ENCODE measurements at places on chromosomes 12 and 14.

GRCh38 chr14:22384167-22384549 lies 204.9 kb downstream of the DAD1 start:
- DNase-seq: no peak

DNA sequence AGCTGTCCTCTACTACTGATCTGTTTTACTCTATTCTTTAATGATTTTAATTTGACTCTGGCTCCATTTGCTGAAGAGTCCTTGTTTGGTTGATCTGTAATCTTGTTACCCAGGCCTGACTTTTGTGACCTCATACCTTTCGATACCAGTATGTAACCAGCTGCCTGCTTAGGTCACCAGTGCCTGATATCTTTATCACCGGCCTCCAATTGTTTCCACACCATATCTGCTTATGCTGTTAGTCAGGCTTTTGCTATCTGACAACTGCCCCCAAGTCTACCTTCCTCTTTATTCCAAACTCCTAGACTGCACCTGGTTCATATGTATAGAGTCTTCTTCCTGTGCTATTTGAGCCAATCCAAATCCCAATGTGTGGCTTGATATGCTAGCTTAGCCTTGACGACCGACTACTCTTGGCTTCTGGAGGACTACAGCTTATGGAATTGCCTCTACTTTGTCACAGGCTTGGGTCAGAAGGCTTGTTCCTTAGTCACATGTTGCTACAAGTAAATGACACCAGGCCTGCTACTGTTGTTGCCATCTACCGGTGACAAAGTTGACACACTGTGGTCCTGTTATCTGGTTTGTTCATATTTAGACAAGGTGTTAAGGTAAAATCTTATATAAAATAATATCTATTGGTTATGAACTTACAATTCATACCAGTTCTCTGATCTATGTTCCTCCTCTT lies 193.9 kb downstream of the TRHDE start:
- no peak for DNase-seq

DNA sequence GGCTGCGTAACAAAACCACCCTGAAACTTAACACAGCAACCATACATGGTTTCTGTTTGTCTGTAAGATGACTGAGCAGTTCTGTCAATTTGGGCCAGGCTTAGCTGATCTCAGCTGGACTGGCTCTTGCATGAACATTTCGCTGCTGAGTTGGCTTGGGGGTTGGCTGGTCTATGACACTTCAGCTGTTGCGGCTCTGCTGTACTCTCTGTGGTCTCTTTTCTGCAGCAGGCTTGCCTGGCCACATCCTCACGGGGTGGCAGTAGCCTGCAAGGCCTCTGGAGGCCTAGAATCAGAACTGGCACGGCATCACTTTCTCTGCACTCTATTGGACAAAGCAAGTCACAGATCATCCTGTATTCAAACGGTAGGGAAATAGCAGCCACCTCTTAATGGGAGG lies 216.2 kb downstream of the BCL11B start:
- peak; percentile 33 for DNase-seq

DNA sequence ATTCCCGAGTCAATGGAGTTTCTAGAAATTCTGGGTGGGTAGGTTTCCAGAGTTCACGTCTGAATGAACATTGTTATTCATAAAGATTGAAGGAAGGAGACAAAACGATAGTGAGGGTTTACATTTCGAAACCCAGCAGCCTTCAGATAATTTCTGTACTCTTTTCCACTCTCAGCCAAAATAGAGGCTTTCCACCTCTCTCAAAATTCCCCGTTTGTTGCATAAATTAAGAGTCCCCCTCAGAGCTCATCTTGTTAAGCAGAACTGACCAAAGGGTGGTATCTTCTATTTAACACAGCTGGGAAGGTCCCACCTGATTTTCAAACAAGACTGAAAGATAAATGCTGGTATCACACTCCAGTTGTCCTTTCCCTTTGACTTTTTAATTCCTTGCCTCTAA lies 21.5 kb upstream of the YARS2 start:
- no peak for DNase-seq

- no peak for DNase-seq
These were observed 140.1 kb upstream of the TSPAN8 start for GRCh38 chr12:71297930-71298329.

GRCh38 chr12:122951406-122951805 lies 14.9 kb downstream of the ABCB9 start:
- no peak for DNase-seq

DNA sequence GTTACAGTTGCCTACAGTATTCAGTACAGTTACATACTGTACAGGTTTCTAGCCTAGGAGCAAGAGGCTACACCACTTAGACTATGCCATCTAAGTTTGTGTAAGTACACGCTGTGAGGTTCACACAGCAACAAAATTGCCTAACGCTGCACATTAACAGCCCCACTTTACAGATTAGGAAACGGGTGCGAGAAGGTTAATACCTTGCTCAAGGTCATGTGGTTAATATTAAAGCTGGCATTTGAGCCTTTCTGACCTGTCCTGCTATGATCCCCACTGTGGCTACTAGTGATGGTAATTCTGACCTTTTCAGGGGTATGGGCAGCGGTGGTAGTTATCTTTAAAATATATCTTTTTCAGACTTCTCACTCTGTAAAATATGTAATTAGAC lies 20.9 kb downstream of the ACVR1B start:
- no peak for DNase-seq

- DNase-seq: no peak
These were observed 25.7 kb downstream of the FGF23 start for GRCh38 chr12:4353785-4354208.
